ENCODE measurements at places on chromosomes 12 and 14.

GRCh38 chr14:85248881-85249635 lies 280.9 kb upstream of the FLRT2 start:
- DNase-seq, result no peak

DNA sequence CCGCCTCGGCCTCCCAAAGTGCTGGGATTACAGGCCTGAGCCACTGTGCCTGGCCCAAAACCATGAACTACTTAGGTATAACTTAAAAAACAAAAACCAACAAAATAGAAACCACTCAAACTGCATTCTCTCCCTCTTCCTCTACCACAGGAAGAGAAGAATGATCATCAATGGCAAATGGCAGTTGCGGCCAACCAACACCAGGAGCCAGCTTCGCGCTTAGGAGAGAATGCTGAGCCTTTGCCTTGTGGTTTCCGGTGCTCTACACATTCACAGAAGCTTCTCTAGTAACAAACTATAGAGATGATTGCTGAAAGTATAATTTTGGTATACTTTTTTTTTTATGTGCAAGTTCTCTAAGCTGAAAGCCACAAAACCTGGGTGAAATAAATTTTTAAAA lies 17.1 kb downstream of the CATSPERB start:
- DNase-seq, result no peak

DNA sequence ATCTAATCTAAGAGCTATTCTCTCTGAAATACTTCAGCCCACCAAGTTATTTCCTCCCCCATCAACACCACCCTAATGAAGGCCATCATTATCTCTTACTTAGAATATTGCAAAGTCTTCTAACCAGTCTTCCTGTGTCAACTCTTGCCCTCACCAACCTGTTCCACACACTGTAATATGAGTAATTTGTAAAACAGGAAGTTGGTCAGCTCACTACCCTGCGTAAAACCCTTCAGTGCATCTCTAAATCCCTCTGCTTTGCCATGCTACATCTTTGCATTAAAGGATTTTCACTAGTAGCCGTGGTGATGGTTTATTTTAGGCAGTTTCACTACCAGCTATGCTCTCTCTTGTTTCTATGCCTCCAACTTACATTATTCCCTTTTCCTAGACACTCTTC lies 70.0 kb downstream of the KIF21A start:
- DNase-seq, result no peak

GRCh38 chr14:91898372-91898771 lies 31.0 kb upstream of the TC2N start:
- no peak for DNase-seq

DNA sequence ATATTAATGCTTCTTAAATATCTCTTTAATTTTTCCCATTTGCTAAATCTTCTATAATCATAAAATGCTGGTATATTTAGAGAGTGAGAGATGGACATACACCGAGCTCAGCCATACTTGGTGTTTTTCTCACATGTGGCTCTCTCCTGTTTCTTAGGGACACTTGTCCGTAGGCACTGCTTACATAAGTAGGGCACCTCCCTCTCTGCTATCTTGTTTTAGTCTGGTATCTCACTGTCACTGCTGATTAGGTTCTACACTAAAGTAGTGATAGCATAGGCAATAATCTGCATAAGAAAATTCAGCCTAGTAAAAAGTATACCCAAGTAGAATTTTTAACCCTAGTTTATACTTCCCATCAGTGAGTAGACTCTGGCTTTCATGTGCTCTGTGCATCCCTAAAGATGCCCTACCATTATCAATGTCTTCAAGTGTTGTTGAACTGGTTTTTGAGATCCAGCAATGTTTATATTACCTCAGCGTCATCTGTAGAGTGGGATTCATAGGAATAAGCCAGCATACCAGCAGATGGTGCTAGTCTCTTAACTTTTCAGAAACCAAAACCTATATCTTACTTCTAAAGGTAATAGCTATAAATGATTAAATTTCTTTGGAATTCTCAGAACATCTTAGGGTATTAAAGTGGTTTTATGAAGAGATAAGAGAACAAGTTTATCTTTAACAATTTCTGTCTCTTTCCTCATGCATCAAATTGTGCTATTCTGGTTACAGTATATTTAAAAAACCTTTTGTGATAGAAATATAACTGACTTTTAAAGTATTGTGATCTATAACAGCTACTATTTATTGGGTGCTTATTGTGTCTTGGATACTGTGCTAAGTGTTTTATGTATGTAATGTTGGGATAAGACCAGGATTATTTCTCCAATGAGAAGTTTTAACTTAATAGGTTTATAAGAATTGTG lies 32.9 kb downstream of the ARID2 start:
- no peak for DNase-seq

GRCh38 chr12:91627225-91627624 lies 444.6 kb upstream of the DCN start:
- no peak for DNase-seq

GRCh38 chr12:31220633-31221550 lies 105.1 kb downstream of the SINHCAF start:
- no peak for DNase-seq

GRCh38 chr14:101370593-101371569 lies 190.4 kb upstream of the DIO3 start:
- no peak for DNase-seq

DNA sequence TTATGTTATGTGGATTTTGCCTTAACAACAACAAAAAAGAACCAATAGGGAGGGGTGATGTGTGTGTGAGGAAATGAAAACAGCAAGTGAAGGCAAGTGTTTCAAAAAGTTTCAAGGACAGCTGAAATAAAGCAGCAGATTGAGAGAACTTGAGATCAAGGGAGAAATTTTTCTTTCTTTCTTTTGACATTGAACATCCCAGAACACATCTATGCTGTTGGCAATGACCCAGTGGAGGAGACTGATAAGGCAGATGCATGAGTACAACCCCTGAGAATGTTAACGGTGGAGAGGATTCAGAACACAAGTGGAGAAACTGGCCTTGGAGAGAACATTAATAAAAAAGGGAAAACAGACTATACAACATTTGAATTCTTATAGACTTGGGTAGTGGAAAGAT lies 2.9 kb downstream of the LLPH start:
- no peak for DNase-seq

DNA sequence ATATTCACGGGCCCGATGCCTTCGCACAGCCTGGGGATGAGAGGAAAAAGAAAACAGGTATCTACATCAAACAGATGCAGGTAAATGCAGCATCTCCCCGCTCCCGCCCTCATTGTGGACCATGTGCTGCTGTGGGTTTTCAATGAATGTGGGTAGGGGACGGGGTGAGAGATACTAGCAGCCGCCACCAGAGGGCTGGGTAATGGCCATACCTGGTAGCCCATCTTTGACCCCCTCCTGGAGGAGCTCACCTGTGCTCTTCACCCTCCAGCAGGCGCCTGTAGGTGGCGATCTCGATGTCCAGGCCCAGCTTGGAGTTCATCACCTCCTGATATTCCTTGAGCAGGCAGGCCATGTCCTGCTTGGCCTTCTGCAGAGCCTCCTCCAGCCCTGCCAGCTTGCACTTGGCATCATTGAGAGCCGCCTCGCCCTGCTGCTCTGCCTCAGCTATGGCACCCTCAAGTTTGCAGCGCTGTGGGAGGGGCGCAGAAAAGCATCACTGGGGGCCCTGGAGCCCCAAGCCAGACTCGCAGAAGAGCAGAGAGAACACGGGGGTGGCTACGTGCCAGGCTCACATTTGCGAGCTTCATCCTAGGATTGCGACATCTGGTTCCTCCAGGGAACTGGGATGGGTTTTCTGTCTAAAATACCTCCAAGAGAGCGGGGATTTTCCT lies 10.2 kb downstream of the KRT82 start:
- DNase-seq, result no peak

GRCh38 chr12:108665608-108666202 lies 32.0 kb upstream of the SELPLG start:
- DNase-seq, result no peak

DNA sequence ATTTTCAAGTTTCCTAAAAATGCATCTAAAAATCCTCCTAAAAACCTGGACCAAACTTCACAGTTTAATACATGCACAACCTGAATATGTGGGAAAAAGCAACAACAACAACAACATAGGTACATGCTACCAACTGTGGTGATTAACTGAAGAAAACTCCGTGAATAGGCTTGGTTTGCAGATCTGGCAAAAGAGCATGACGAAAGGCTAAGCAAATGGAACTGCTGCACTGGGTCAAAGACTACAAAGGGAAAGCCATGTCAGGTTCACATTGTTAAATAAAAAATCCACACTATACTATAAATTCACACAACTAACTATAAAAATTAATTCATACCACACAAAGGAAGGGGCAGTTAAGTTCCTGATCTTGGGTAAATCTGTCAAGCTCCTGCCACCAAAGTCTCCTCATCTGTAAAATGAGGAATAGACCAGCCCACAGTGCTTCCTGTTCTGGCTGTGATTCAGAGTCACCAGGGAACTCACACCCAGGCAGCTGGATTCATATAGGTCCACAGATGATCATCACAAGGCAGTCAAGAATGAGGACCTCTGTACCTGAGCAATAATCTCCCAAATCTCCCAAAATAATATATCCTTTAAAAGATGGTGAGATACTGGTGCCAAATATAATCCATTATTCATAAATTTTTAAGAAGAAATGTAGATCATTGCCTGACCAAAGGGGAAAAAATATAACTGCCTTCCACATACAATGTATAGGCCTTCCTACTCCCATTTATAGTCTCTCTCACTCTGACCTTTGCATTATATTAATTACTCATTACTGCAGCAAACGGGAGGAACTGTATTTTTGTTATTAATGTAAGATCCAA lies 7.0 kb downstream of the CORO1C start:
- DNase-seq, result no peak

GRCh38 chr12:55965240-55965639 lies 602 bp downstream of the PMEL start:
- DNase-seq, result no peak

- DNase-seq, result no peak
These were observed 6.6 kb upstream of the CYP46A1 start for GRCh38 chr14:99677231-99678140.
